ENCODE measurements at places on chromosomes 4 and X.

- DNase-seq: peak; percentile 27
Observed at GRCh38 chr4:152073351-152074087, 312.7 kb upstream of the GATB start.

DNA sequence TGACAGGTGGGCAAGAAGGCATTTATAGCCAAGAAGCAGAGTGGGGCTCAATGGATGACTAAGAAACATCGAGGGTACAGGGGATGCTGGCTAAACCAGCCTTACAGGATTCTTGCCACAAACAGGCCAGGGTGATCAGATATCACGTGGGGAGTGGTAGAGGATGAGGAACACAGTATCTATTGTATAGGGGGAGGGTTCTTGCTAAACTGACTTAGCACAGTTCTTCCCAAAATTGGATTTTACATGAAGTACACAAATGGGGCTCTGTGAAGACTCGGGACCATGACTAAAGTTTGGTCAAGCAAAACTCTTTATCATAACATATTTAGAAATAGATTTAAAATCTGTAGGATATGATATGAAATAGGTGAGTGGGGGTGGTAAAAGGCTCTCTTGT is 144.0 kb upstream of the ATOH1 start:
- DNase-seq: no peak

GRCh38 chr4:89243733-89244252 is 63.8 kb downstream of the GPRIN3 start:
- DNase-seq: no peak

GRCh38 chrX:108947205-108947604 is 210.8 kb upstream of the IRS4 start:
- DNase-seq: no peak

DNA sequence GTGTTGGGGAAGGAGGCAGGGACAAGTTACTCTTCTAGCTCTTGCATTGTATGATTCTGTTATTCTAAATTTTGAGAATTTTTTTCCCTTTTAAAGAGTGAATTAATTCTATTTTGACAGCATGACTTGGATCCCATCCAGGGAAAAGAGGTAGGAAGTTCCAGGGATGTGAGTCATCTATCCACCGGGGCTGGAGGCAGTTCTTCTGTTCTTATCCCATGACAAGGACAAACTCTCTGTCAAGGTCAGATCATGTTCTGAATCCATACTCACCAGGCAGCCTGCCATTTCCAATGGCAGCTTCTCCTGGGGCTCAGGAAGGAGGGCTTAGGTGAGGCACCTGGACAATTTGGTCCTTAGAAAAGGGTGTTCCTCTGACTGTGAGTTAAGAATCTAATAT is 132.0 kb upstream of the MED14 start:
- DNase-seq: no peak

DNA sequence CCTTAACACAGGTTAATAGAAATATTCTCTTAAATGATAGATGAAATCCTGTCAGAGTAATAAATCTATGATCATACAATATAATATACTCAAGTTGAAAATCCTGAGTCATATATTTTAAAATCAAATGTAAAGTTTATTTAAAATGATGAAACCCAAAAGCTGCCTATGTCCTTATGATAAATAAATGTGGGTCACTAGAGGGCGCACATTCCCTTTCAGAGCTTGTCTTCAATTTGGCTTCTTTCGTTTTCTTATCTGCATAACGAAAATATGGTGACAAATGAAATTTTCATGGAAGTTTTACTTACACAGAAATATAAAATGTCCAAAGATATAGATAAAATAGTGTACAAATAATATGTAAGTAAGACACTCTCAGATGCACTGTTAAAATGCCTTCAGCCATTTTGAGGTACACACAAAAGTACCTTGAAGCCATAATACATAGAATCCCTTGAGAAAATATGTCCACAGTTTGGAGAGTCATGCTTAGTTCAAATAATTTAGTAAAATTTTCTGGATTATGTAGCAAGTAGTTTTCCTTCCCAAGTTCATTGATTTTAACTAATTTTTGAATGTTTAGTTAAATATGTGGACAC is 680.4 kb downstream of the DMD start:
- DNase-seq: peak; percentile 32

DNA sequence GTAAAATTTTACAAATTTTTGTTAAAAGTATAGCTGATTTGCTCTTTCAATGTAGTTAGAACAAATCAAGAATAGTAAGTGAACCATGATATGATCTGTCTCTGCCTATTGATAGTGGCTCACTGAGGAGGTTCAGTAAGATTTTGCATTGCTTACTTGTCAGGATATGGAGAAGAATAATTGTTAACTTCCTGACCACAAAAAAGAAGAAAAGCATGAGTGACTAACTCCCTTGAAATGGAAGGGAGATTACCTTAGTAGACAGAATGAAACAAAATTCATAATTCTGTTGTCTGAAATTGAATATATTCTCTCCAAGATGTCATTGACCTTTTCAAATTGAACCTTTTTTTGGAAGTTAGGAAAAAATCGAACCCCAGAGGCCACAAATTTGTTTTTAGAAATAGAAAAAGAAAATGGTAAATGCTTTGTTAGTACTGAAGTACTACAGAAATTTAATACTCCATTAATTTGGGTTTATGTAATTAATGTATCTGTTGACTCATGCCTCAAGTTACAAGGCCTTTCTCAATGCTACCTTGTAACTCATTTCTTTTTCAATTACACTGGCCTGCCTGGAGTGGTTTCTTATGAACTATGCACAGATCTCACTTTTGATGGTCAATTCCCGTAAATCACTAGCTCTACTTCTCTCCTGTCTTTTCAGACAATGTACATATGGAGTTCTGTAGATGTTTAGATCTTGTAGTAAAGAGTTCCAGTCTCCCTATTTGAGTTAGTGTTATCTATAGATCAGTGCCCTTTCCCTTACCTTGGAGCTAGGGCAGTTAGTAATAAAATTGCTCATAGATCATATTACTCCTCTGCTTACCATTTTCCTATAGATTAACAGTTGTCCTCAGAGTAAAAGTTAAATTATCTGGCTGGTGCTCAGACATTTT is 139.3 kb downstream of the TLL1 start:
- no peak for DNase-seq

DNA sequence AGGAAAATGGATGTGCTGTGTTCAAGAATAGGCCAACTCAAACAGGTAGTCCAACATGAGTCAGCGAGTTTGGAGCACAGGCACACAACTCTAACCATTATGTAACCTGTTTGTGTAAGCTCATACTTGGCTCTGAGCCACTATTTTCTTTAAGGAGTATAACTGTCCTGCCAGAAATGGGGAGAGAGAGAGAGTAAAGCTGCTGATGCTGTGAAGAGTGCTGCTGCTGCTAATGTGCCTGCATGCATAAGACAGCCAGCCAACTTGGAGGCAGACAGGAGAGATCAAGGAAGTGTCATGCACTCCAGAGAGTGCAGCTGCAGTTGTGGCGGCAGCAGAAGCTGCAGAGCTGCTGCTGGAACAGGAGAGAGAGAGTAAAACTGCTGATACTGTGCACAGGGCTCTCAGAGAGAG is 11.7 kb upstream of the STATH start:
- DNase-seq: no peak

DNA sequence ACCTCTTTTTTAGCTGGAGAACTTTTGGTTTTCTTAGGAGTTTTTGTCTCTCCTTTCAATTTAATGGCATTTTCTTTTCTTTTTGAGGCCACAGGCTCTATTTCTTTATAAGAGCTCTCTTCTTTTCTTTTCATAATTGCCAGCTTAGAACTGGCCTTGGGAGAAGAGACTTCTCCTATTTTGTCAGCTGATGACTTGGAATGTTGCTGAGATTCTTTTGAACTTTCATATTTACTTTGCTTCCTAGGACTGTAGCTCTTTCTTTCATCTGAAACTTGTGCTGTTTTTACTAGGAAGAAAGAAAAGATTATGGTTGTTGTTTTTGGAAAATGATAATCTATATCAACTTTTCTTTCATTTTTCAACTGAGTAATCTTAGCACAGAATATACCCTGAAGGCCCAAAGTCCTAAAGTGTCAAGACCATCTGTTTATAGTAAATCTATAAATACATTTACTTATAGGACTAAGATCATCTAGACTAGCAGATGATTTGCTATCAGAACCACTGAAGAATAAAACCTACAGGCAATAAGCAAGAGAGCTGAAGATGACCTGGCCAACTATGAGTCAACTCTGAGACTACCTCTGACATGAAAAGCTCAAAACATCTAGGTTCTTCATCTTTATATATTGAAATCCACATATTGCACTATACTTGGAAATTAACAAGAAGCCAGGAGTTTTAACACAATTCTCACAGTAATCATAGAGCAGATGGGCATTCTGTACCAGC is 45.6 kb downstream of the RFC1 start:
- DNase-seq: no peak

- DNase-seq: no peak
Observed at GRCh38 chr4:172168888-172169287, 355.7 kb downstream of the GALNTL6 start.

DNA sequence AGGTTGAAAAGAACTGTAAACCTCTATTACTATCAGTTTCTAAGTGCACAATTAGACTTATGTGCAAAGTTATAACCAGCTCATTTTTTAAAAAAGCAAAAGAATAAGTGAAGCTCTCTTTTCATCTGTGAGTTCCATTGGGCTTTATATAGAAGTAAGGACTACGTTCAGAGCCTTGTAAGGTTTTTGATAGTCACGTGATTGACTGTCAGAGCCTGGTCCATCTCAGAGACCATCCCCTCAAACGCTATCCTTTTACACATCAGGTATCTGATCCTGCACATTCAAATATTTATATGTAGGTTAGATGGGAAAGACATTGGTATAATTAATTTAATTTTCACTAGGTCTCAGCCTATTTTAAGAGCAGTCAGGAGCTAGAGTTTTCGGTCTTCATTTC is 279.3 kb downstream of the INPP4B start:
- no peak for DNase-seq

- no peak for DNase-seq
Observed at GRCh38 chr4:104878936-104879335, 267.7 kb upstream of the TET2 start.

GRCh38 chr4:29081234-29081955 is 1638.8 kb upstream of the PCDH7 start:
- DNase-seq: no peak
